ENCODE measurements at places on chromosomes 6 and 20.

DNA sequence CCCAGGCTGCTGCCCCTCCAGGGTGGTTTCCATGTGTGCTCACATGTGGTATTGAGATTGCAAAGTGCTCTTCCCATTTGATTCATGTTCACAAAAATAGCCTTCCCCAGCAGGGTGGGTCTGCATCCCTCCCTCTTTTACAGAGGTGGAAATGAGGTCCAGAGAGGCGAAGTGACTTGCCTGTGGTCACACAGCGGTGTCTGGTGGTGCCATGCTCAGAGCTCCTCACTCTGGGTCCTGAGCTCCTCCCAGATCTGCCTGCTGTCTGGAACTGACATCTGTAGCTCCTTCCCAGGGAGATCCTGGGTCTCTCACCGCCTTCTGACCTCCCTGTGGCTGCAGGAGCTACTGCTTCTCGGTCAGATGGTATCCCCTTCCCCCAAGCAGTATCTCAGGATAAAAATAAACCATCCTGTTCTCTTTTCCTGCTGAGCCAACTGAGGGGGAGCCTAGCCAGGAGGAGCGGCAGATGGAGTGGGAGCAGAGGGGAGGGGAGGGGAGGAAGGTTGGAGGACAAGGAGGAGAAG lies 11.9 kb downstream of the CD40 start:
- DNase-seq = peak; percentile 90

DNA sequence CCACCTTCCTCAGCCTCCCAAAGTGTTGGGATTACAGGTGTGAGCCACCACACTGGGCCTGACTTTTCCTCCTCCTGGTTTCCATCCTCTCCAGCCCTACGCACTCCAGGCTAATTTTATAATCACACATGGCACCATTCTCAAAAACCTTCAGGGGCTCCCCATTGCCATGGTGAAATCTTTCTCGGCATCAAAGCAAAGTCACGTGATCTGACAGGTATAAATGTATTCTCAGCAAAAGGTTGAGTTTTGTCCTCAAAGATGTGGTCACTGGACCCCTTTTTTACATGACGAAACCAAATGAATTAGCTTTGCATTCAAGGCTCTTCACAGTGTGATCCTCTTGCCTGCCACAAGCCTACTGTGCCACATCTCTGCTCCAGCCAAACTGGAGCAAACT lies 15.5 kb downstream of the ARMC12 start:
- no peak for DNase-seq

DNA sequence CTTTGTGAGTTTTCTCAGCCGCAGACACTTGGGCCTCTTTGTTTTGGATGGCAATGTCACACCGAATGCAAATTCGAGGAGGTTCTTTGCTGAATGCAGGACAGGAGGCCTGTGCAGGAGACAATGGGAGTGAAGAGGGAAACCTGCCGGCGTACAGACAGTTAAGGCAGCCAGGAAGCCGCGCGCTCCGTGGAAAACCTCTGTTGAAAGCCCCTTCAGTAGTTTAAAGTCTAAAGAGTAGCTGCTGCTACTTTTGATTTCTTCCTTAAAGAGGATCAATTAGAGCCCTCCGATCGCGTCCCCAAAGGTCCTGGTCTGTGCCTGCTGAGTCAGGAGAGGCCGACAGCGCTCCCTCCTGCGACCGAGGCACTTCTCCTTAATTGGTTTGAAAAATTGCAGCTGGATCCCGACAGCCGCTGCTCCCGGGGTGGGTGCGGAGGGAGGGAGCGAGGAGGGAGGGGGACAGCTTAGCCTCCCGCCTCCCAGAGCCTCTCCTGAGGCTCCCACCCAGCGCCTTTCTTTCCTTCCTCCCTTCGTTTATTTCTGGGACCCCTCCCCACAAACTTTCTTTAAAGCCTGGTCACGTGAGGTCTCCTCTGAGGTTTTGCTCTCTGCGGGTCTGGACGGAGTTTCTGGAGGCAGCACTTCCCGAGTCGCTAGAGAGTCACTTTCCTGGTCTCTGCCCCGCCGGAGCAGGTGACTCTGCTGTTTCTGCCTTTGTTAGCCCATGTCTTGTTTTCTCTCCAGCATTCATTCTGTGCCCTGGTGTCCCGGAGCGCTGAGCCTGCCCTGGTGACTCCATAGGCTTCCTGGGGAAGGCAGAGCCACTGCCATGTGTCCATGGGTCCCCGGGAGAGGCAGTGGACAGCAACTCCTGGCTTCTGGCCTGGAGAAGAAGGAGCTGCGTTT lies 22.3 kb upstream of the RPP40 start:
- DNase-seq = no peak

GRCh38 chr6:18846327-18846726 lies 459.2 kb downstream of the RNF144B start:
- DNase-seq = no peak

DNA sequence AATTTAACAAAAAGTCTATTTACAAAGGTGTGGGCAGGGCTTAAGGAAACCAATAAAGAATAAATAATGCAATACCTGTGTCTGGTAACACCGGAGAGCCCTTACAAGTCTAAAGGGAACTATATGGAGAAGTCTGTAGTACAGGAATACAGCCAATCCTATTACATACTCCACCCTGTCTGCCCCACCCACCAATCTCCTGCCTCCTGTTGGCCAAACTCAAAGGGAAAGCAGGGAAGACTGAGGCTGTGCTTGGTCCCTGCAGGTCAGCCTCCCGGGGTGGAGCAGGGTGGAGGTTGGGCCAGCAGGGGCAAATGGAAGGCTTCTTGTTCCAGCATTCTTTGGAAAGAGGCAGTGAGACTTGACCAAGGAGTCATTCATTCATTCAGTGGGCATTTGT lies 31.5 kb downstream of the METTL24 start:
- DNase-seq = no peak

DNA sequence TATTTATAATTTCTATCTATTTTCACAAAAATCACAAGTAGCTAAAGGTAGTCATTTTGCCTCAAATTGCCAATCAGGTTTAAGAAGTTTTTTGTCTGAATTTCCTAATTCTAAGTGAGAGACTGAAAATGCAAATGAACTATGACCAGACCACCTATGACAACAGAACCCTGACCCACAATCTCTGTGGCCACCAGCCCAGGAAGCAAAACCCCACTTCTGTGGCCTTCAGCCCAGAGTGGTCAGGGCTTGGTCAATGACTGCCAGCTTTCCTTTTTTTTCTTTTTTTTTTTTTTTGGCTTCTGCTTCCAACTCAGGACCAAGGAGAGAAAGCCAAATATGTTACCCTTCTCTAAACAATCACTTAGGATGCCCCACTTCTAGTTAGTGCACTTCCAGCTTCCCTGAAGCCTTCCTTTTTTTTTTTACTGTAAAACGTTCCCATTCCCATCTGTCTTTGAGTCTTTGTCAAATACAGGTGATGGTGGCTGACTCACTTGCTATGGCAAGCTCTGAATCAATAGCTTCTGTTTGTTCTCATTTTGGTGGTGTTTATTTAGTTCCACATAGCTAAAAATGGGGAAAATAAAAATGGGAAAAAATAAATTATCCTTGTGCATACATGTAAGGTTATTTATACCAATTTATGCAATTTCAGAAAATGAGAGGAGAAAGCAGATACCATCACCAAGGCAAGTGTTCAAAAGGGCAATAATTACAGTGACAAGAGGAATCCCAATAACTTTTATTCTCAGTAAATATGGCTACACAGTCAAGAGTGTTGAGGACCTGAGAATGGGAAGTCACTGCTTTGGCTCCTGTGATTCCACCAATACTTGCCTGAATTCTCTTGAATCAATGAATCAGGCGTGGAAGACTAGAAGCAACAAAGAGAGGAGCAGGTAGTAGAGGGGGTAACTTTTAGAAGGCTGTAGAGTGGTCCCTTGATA lies 170.3 kb upstream of the PDE7B start:
- DNase-seq = no peak

- no peak for DNase-seq
These were observed 372.1 kb upstream of the CNR1 start for GRCh38 chr6:88538130-88538706.

GRCh38 chr6:6251555-6252280 lies 68.7 kb downstream of the F13A1 start:
- no peak for DNase-seq

- DNase-seq = no peak
These were observed 84.2 kb downstream of the TRERF1 start for GRCh38 chr6:42367353-42368011.

GRCh38 chr20:20837574-20838021 lies 125.2 kb upstream of the RALGAPA2 start:
- DNase-seq = no peak

DNA sequence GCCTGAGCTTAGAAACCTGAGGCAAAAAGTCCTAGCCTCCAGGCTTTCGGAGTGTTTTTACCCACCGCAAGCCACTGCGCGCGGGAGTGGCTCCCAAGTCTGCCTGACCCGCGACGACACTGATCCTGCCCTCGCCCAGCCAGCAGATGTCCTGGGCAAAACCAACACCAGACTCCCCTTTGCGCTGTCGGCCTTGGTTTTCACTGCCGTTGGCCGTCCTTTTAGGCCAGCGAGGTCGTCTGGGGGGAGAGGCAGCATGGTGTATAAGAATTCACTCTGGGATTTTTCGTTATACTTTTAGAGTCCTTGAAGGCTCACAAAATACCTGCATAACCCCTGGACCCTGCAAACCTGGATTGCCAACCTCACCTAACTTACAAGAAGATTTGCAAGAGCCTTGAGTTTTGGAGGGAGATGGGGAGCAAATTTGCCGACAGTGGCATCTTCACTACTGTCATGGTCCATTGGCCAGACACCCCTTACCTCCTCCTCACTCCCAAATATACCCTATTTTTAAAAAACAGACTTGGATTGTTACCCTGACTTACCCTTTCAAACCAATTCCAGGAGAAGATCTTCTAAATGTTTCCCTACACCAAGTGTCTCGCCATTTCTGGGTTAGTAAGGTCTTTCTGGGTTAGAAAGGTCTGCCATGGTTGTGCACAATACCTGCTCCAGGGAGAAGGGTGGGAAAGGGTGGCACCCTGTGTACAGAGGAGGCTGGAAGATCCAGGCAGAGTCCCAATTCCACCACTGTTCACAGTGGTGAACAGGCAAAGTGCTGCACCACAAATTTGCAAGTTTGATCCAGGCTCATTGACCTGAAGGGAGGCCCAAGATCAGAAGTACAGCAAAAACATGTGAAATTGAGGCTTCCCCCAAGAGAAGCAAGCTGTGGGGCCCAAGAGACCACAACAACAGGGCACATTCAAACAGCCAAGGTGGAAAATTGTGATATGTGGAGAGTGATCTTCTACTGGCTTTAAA lies 4.4 kb downstream of the FOXA2 start:
- no peak for DNase-seq

GRCh38 chr6:99119109-99120031 lies 171.6 kb upstream of the FBXL4 start:
- no peak for DNase-seq

DNA sequence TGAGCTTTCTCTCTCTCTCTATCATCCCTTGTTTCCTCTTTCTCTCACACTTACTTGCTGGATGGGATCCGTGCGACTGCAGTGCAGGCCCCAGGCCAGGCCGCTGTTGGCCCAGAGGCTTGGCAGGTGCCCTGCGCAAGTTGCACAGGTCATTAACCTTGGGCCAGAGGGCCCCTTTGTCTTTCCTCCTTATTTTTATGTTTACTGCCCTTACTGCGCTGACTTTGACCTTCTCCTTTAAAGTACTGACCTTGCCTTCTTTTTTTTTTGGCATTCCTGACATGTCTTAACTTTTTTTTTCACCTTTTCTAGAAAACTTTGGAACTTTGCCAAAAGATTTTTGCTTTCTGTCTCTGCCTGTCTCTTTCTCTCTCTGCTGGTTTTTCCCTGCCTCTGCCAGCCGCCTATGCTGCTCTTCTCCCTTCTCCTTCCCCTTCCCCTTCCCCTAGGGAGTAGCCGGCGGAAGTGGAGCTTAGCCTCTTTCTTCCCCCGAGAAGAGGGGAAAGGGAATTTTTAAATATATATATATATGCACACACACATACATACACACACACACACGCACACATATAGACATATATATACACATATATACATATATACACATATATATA lies 59.6 kb upstream of the CDH4 start:
- DNase-seq = no peak

DNA sequence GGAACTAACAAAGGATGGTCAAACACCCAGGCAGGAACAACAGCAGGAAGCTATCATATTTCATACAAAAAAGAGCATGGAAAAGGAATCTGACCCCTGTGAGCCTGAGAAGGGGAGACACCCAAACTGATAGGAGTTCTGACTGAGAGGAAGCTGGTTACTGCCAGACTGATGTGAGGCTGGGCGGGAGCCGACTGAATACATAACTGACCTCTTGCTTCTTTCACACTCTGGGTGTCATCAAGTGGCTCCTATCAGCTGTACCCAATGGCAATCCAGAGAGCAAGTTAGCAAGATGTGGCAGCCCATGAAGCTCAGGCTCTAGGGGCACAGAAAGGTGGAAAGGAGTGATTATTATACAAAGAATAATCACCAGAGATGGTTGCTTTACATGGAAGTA lies 795.1 kb upstream of the HS3ST5 start:
- DNase-seq = no peak

GRCh38 chr6:37676071-37676470 lies 21.6 kb downstream of the MDGA1 start:
- DNase-seq = no peak

Data from cerebellar nuclear complex (tissue), 1 donor.